Activated T-helper 1 cell treated with anti-CD3 and anti-CD28 coated beads, Interleukin-2, amount 50 U/mL, for 16 hours (primary cell): ENCODE measurements at places on chromosomes 5 and 9.

- peak; percentile 11 for DNase-seq
Observed at GRCh38 chr9:124894741-124895170, 32.8 kb downstream of the ARPC5L start.

GRCh38 chr9:126592461-126592860 lies 21.3 kb upstream of the LMX1B start:
- DNase-seq, result no peak

DNA sequence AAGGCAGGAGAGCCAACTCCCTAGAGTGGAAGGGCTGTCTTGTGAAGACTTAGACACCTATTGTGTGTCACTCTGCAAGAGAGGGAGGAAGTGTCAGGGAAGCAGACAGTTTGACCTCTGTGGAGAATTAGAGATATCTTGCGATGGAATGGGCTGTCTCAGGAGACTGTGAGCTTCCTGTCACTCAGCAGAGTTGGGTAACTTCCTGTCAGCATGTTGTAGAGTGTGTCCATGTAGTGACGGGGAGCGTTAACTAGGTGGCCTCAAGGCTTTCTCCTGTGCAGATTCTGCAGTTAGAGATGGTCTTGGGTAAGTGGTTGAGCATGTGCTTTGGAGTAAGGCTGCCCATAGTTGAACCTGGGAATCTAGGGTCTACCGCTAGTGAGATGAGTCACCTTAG lies 136.5 kb downstream of the KIF4B start:
- DNase-seq, result no peak

DNA sequence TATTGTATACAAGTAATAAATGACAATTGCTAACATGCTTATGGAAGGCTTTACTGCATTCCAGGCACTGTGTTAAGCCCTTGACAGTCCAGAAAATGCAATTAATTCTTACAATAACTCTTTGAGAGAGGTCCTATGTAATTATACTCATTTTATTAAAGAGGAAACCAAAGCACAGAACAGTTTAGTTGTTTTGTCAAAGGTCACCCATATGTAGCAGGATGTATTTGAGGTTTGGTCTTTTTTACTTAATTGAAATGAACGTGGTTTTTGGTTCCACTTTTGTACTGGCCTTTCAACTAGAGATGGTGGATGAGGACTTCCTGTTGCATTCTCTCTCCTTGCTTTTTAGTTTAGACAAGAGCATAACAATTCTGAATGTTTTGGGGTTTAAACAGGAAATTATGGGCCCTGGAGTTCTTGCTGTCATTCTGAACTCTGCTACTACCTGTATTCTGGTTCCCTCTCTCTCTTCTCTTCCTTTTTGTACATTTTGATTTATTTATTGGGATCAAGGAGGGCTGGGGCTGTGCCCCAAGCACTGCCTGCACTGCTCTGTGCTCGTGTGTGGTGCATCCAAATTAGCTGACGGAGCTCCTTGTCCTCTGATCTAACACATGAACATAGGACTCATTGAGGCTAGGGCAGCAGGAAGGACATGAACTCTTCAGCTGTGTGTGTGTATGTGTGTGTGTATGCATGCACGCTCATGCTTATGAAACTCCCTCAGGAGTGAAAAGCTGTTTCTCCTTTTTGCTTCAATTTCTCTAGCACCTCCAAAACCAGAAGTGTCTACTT lies 47.4 kb downstream of the SLC28A3 start:
- DNase-seq, result no peak

GRCh38 chr9:77697238-77697984 lies 49.3 kb upstream of the GNA14 start:
- DNase-seq, result no peak

DNA sequence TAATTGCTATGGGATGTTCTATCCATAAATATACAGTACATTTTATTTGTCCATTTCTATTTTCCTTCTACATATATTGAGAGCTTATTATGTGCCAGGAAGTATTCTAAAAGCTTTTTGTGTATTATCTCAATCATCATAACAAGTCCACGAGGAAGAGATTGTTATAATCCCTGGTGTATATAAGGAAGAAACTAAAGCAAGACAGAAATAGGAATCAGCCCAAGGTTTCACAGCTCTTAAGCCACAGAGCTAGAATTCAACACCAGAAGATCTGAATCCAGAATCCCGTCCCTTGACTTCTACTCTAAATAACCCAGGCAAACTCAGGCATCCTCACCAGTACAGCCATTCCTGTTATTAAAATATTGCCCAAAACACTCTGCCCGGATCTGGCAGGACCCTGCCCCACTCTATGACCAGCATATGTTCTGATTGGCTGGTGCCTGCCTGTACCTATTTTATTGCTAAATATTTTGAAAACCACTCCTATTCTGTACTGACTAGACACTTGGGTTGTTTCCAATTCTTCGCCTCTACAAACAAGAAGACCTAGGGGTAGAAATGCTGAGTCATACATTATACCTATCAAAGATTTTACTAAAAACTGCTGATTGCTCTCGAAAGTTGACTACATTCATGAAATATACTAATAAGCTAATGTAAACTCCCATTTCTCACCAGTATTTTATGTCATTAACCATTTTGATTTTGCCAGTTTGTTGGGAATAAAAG lies 297.4 kb downstream of the ENC1 start:
- no peak for DNase-seq
